ENCODE measurements at places on chromosomes 2 and 18.

- H3K27me3 ChIP-seq, result no peaks in the 10 kb centered on the region
- no peak overlapping the region for H3K4me3 ChIP-seq
- H3K27ac ChIP-seq, result no peak overlapping the region
- H3K4me1 ChIP-seq, result no peaks in the 10 kb centered on the region
- H3K36me3 ChIP-seq, result no peaks in the 10 kb centered on the region
Measured at GRCh38 chr18:46587600-46587999, 69.4 kb downstream of the LOXHD1 start.

DNA sequence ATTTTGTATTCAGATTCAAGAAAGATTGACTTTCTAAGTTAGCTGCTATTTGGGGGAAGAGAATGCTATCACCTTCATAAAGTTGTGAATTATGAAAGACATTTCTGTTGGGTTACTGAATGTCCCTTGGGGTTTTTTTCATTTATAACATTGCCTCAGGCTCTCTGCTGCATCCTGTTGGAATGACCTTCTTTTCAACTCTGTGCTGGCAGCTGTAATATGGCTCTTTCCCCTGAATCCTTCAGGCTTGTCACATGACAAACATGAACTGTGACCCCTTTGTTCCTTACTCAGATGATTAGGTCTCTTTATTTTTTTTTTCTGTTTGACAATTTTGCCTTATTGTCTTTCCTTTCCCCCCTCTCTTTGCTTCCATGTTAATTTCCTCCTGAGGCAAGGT is 159.8 kb downstream of the TAF4B start:
- DNase-seq, result no peak
- H3K4me3 ChIP-seq, result no peak overlapping the region
- H3K27ac ChIP-seq, result no peak overlapping the region
- H3K4me1 ChIP-seq, result peaks cover 12% of the 10 kb centered on the region
- H3K27me3 ChIP-seq, result no peaks in the 10 kb centered on the region

GRCh38 chr2:99181624-99182000 is 628 bp downstream of the MRPL30 start:
- H3K4me1 ChIP-seq, result peaks cover 14% of the 10 kb centered on the region
- no peak for DNase-seq
- peak overlapping the region; percentile 58 for H3K4me3 ChIP-seq
- no peak overlapping the region for H3K27ac ChIP-seq
- H3K36me3 ChIP-seq, result no peaks in the 10 kb centered on the region

DNA sequence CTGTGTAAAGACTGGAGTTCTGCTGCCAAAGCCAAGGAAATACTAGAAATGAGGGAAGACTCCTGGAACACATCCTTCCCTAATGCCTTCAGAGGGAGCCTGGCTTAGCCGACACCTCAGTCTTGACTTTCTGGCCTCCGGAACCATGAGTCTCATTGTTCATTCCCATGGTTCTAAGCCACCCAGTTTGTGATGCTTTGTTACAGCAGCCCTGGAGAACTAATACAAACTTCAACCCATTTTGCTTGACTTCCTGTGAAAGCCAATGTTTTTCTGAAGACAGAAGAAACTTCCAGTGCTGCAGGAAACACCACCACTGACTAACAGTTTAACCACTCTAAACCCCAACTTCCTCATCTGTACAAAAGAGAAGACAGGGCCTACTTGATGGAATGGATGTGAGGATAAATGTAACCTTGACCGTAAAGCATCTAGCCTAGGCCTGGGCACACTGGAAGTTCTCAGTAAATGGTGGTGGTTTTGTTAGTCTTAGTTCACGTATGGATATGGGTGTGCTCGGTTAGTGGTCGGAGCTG is 85.9 kb upstream of the RFX8 start:
- no peaks in the 10 kb centered on the region for H3K36me3 ChIP-seq
- DNase-seq, result no peak
- H3K4me3 ChIP-seq, result no peak overlapping the region
- H3K27ac ChIP-seq, result no peak overlapping the region
- H3K27me3 ChIP-seq, result no peaks in the 10 kb centered on the region
- peaks cover 14% of the 10 kb centered on the region for H3K4me1 ChIP-seq

GRCh38 chr2:239293775-239294430 is 106.9 kb downstream of the HDAC4 start:
- peak overlapping the region; percentile 86 for H3K27ac ChIP-seq
- H3K4me1 ChIP-seq, result peaks cover 15% of the 10 kb centered on the region
- no peak overlapping the region for H3K4me3 ChIP-seq
- no peak for DNase-seq

- H3K27ac ChIP-seq, result no peak overlapping the region
- no peak overlapping the region for H3K4me3 ChIP-seq
- no peak for DNase-seq
- peaks cover 96% of the 10 kb centered on the region for H3K36me3 ChIP-seq
- H3K4me1 ChIP-seq, result no peaks in the 10 kb centered on the region
- H3K27me3 ChIP-seq, result no peaks in the 10 kb centered on the region
Measured at GRCh38 chr2:218485986-218486667, 67.2 kb downstream of the VIL1 start.

GRCh38 chr2:233307565-233307964 is at the start of gene SAG:
TSS of gene SAG (plus strand) at chr2:233307816. CDS start at chr2:233309190, 1,374 bp downstream.
- no peak for DNase-seq
- H3K4me3 ChIP-seq, result no peak within 1 kb of the TSS
- no peaks in the 10 kb centered on the region for H3K4me1 ChIP-seq
